ENCODE measurements at places on chromosomes 1 and 21.

GRCh38 chr1:59378621-59379370 is 81.9 kb downstream of the FGGY start:
- DNase-seq = peak; percentile 49

GRCh38 chr1:223227486-223228196 is 84.6 kb upstream of the TLR5 start:
- DNase-seq = no peak

DNA sequence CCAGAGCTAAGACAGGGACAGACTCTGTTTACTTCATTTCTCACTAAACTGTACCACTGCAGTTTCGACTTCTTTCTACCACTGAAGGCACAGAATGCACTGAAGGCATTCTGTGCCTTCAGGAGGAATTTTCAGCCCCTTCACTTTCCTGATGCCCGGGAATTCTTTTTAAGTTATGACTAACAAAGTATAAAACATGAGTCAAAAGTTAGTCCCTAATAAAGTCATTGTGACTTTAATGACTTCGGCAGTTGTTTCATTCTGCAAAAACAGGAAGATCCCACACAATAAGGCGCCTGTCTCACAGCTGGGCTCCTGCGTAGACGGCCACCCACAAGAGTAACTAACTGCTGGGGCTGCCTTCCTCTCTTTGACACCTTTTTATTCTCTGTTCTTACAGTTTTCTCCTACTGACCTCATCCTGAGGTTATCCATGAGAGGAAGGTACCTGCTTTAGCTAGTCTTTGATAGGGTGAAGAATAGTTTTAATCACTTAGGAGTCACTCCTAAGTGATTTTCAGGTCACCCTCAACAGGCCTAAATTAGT is 183.9 kb upstream of the SGIP1 start:
- DNase-seq = peak; percentile 51

DNA sequence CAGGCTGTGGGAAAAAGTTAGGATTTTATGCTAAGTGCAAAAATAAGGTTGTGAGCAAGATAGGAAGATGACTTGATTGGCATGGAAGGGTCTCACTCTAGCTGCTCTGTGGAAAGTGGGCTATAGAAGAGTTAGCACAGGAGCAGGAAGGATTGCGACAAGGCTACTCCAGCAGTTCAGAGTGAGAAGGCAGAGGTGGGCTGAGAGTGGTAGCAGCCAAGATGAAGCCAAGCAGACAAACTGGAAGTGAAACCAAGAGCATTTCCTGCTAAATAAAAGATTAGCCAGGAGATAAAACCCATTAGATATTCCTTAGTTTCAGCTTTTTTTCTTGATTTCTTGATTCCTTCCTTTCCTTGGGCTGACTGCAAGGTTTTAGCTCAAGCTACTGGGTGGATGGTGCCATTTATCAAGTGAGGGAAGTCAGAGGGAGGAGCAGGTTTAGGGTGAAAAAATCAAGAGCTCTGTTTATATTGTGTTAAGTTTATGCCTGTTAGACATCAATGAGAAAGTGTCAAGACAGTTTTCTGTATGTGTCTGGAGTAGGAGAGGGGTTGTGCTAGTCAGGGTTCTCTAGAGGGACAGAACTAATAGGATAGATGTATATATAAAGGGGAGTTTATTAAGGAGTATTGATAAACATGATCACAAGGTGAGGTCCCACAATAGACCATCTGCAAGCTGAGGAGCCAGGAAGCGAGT is 33.1 kb upstream of the ZNF644 start:
- DNase-seq = no peak

GRCh38 chr1:3907031-3907534 is 7.0 kb upstream of the C1orf174 start:
- DNase-seq = no peak

DNA sequence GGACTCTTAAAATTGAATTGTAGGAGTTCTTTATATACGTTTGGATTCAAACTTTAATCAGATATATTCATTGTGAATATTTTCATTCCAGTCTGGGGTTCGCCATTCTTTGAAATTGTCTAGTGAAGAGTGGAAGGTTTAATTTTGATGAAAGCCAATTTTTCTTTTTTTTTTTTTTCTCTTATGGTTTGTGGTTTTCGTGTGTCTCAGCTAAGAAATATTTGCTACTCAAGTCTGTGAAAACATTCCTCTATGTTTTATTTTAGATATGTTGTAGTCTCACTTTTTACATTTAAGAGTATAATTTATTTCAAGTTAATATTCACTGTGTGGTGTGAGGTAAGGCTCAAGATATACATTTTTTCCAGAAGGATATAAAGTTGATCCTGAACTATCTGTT is 220.5 kb downstream of the KCNT2 start:
- peak; percentile 59 for DNase-seq

GRCh38 chr1:47189844-47190508 is at the start of gene PDZK1IP1:
TSS of gene PDZK1IP1 (minus strand) at chr1:47190036. CDS start at chr1:47189932, 104 bp downstream.
- DNase-seq = peak; percentile 39

DNA sequence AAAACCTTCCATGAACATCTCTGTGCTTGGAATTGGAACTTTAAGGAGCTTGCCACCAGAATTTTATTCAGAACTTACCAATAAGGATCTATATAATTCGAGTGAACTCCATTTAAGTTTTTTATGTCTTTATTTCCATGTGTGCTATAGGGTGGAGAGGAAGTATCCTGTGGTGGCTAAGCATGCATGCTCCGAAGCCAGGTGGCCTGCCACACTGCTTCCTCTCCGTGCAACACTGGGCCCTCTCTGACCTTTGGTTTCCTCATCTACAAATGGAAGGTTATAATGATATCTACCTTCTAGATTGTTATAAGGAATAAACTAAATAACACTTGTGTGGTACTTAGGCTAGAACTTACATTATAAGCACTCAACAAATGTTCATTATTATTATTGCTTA is 382.1 kb downstream of the PTPRC start:
- no peak for DNase-seq

GRCh38 chr1:162384601-162385279 is 3.2 kb downstream of the C1orf226 start:
- no peak for DNase-seq

GRCh38 chr1:225254676-225255075 is 173.2 kb downstream of the LBR start:
- DNase-seq = no peak

DNA sequence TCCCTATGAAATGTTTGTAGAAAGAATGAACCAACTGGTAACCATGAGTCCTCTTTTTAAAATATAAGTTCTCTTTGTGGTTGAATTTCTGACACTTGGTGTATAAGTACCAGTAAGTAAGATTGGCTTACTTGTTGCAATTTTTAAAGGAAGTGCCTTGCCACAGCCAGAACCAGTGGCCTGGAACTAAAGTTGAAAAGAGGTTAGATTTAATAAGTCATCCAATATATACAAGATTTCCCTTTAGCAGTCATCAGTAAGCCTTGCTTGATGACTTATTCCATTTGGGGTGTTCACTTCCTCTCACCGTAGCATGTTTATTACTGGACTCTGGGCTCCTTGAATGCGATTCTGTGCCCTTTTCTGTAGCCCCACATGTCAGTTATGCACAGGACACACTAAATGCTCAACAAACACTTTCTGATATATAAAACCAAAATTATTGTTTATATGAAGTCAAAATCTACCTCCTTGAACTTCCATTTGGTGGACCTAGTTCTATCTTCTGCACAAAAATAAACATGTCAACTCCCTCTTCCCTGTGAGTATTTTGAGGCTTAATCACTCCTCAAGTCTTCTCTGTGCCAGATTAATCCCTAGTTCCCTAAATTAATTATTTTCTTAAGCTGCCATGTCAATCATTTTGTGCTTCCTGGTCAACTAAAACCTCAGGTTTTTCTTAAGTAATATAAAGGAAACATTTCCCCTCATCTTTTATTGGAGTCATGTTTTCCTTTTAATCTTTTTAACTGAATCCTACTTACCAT is 218.1 kb downstream of the ST6GALNAC3 start:
- DNase-seq = no peak

GRCh38 chr21:45079351-45079750 is 5.0 kb downstream of the ADARB1 start:
- no peak for DNase-seq

GRCh38 chr1:2193514-2194281 is 874 bp downstream of the FAAP20 start:
- DNase-seq = no peak

DNA sequence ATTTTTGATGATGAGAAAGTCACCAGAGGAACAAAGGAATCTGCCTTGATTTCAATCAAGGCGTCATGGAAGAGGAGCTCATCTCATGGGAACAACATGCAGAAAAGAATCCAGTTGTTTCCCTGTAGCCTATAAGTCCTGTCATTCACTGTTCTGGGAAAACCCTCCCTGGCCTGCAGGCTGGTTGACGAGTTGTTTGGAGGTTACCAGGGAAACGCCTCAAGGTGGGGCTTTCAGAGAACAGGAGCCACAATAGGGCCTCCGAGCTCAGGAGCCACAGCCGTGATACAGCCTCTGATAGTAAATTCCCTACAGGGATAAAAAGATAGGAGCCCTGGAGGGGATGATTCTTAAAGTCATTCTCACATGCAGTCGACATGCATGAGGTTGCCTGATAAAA is 135.2 kb downstream of the PSMG1 start:
- peak; percentile 46 for DNase-seq

DNA sequence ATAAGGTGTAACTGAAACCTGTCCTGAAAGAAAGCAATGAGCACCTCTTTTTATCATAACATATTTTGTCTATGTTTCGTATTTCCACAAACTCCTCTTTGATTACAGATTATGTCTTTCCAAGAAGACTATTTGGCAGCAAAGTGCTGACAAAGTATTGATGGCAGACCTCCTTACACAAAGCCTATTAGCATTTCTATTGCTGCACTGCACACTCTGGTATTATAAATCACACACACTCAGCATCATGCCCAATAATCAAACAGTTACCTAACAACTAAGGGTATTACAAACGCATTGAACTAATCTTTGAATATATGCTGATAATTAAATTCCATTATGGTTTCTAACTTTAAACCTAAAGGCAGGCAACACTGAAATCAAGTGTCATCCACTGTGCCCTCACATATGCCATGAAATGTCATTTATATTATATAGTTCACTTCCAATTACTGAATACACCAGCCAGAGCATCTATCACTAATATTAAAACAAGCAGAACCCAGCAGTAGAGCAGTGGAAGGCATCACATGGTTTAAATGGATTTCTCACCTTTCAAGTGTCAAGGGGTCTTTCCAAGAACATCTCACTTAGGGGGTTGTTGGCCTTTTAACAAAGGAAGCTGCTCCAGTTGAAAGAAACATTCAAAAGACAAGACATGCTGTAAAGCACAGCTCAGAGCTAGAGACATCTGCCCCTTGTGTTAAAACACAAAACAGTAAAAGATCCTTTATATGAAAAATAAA is 239.1 kb downstream of the RERE start:
- DNase-seq = no peak
